ENCODE measurements at places on chromosomes 16 and 17.

DNA sequence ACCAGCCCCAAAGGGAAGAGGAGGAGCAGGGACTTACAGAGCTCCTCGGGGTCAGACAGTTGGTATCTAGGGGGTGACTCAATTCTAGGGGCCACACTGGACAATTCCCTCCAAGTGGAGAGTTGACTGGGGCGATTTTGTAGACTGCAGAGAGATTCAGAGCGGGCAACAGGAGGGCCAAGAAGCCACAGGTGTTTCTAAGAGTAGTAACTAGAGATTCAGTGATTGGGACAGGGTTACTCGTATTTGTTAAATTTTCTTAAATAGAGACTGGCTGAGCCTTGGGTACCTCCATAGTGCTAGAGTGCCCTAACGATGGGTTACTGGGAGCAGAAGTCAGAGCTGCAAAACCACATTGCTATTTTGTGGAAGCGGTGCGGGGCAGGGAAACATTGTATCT, 3.3 kb upstream of the INPP5K start:
- DNase-seq, result no peak

- DNase-seq, result no peak
Measured at GRCh38 chr17:63126607-63127006, 160.6 kb downstream of the TANC2 start.

GRCh38 chr17:50829332-50829731, 6.1 kb upstream of the WFIKKN2 start:
- no peak for DNase-seq

GRCh38 chr17:66900126-66901010, 64.1 kb upstream of the CACNG4 start:
- DNase-seq, result no peak

DNA sequence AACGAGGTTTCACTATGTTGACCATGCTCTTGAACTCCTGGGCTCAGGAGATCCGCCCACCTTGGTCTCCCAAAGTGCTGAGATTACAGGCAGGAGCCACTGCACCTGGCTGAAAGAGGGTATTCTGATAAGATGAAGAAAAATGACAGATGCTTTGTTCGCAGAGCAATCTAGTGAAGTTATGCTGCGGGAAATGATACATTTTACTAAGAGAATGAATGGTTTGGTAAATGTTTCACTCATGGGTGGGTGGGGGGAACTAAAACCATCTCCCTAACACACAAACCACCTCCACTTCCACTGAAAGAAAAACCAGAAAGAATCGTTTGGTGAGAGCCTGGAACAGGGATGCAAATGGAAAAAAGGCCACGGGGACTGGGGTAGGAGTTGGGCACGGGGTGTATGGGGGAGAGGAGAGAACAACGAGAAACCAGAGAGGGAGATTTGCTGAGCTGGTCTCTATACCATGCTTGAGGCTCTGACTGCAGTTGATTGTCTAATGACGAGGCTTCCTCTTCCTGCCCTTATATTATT, 19.0 kb upstream of the XYLT2 start:
- no peak for DNase-seq

- DNase-seq, result no peak
Measured at GRCh38 chr16:83581082-83581481, 226.7 kb upstream of the HSBP1 start.

DNA sequence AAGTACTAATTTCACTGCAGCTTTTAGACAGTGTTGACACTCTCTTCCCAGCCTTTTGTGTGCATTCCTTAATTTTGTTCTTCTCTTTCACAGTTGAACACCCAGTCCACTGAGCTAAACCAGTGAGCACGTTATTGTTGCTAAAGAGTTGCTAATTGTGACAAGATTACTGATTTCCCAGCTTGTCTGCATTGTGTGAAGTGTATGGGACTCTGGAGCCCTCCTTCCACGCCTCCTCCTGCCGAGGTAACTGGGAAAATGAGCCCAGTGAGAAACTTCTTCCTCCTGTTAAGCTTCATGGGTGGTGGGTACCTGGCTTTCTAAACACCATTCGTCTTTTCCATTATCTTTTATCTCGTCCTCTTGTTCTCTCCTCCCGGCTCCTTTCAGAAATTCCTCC, 29.8 kb upstream of the DNAH17 start:
- DNase-seq, result no peak

GRCh38 chr17:9956474-9957131, 51.5 kb upstream of the RCVRN start:
- DNase-seq, result no peak

- no peak for DNase-seq
Measured at GRCh38 chr17:69179227-69179952, 37.7 kb upstream of the ABCA6 start.

- DNase-seq, result no peak
Measured at GRCh38 chr17:37662353-37662752, 19.1 kb upstream of the DDX52 start.

DNA sequence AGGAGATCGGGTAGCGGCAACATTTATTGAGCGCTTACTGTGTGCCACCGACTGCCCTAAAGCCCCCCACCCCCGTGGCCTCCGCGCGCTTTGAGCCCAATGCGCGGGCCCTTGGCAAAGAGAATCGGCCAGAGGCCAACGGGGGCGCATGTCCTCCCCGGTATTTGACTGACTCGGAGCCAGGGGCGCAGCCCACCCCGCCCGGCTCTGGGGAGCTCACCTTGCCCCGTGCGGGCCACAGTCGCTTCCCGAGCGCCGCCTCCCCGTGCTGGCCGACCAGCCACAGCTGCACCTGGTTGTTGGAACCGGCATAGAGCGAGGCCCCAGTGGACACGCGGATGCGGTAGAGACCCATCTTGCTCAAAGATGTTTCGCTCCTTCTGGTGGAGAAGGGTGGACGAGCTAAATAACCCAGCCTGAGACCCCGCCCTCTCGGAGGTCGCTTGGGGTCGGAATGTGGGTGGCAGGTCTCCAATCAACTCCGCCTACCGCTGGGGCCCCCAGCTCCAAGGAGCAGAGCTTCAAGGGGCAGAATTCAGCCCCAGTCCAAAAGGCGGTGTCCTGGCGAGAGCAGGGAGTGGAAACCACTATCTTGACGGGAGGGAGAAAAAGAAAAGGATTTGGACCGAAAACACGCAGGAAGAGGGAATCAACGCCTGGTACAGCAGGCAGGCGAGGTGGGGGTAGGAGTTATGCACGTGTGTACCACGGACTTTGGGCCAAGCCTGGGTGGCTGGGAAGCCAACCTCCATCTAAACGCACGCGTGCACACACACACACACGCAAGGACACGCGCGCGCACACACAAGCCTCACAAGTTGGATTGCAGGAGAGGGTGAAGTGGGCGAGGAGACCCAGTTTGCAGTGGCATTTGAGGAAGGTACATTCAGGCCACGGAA, at the start of gene ALOX15:
Gene ALOX15, minus strand, starts transcription at position 382 of the 899 bp plus-strand sequence. Its CDS starts 27 bp downstream, at position 355.
- no peak for DNase-seq

DNA sequence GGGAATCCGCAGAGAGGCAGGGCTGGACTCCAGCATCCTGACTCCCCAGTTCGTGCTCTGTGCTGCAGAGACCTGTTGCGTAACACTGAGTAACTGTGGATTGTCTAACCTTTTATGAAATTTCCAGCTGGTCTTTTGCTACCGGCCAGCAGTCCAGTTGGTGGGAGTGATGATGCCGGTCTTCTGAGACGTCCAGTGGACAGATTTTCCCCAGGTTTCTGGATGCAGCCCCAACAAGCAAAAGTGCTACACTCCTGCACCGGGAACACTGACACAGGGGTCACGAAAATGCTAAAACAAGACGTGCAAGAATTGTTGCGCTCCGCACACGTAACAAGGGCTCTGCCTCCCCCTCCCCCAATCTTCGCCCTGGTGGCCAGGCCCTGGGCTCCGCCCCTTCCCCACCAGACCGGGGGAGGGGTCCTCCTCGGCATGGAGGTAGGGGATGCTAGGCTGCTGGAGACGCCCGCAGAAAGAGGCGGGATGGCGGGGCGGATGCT, 701 bp upstream of the MRC2 start:
- DNase-seq, result no peak

- DNase-seq, result no peak
Measured at GRCh38 chr16:13961099-13961811, 41.3 kb downstream of the ERCC4 start.

DNA sequence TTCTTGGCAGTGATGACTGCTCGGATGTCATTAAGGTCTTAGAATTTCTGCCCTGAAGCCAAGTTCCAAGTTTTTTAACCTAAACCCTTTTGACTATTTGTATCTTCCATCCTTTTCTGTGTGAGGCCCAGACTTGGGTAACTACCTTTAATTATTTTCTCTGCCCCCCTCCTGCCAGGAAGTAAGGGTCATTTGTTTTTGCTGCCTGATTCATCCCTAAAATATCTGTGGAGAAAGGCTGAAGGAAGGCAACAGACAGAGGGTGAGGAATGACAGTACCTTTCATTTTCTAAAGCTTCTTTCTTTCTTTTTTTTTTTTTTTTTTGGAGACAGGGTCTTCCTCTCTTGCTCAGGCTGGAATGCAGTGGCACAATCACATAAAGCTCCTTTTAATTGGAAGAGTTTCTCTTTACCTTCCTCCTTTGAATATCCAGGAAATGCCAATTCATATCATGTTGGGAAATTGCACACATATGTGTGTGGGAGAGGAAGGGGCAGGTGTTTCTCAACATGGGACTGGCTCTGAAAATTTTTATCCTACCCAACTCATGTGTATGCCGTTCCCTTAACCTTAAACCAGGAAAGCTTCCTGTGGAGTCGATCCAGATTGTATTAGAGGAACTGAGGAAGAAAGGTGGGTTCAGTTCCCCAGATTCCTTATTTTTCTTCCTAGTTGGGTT, 957 bp downstream of the VPS25 start:
- no peak for DNase-seq

DNA sequence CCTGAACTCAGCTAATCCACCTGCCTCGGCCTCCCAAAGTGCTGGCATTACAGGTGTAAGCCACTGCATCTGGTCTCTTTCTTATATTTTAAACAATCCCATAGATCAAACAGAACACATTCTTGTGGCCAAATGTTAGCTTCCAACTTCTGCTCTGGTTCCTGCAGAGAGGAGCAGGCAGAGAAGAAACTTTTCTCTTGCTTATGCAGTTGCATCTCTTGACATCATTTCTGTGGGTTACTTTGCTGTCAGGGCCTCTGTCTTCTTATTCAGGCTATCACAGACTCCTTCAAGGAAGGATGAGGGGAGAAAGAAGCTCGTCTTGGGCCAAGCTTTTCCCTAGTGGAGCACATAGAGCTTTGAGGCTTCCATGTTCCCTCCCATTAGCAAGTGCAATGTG, 7.8 kb downstream of the HSD17B2 start:
- no peak for DNase-seq

GRCh38 chr17:39737760-39738567, at the start of gene GRB7:
Gene GRB7, plus strand, starts transcription at chr17:39737938. Its CDS starts 4,364 bp downstream, at chr17:39742302.
- no peak for DNase-seq

GRCh38 chr16:31192856-31193642, 9.5 kb downstream of the PYCARD start:
- DNase-seq, result no peak

- DNase-seq, result no peak
Measured at GRCh38 chr16:66878067-66878466, 2.2 kb upstream of the PDP2 start.

GRCh38 chr17:61833536-61834193, 29.7 kb downstream of the BRIP1 start:
- no peak for DNase-seq

GRCh38 chr17:15479703-15480102, 12.3 kb upstream of the CDRT4 start:
- no peak for DNase-seq

Data from stimulated activated CD4-positive, alpha-beta T cell treated with anti-CD3 and anti-CD28 coated beads, Interleukin-15, amount 100 ng/mL, for 1 hour (primary cell).